ENCODE measurements at places on chromosomes 6 and 20.
A peak's percentile ranks its signal among the peaks of the same experiment; 100 is the strongest.

DNA sequence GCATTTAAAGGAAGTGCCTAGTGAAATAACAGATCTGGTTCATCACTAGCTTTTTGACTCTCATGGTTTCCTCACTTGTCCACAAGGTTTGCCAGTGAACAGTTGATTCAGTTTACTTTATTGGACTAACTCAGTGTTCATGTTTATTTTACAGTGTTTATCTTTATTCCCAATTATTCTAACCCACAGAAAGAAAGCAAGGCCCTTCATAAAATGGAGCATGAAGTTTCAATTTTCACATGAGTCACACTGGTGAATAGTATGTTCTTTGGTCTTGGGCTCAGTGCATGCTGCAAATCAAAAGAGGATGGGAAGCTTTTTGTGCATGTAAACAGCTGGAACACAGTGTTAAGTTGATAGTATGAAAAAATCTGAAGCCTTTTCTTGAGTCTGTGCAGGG, 217.6 kb upstream of the HDDC2 start:
- DNase-seq: no peak

GRCh38 chr6:19569563-19569962, 267.6 kb upstream of the ID4 start:
- no peak for DNase-seq

- DNase-seq: no peak
Observed at GRCh38 chr6:3805448-3806123, 43.6 kb upstream of the FAM50B start.

DNA sequence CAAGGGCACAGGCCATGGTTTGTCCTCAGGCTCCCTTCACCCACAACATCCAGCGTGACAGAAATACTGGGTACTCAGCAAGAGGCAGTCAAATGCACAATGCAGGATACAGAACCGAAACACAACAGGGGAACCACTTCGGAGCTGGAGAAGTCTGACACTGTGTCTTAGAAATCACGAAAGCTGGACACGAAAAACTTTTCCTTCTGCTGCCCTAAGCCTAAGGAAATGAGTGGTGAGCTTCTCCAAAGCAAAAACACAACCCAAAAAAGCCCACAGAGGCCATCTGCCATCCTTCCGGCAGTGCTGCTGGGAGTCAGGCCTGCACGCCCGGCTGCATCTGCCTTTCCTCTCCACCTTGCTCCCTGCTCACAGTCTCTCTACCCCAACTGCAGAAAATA, 106.3 kb downstream of the SLC23A2 start:
- no peak for DNase-seq

DNA sequence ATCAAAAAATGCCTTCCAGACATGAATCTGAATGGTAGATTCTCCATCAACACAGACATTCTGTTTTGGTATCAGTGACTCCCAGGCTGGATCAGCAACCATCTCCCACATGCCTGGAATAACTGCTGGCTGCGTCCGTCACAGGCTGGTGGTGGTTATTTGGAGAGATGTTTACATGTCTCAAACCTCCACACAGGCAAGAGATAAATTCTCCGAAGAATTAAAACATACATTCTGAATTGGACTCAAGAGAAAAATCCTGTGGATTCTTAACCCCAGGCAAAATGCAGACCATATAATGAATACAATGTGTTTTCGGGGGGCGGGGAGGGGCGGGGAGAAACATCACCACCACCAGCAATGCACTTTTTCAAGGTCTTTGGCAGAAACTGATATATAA, 108.2 kb downstream of the THBS2 start:
- no peak for DNase-seq

- DNase-seq: no peak
Observed at GRCh38 chr6:49764571-49765236, 20.5 kb upstream of the CRISP3 start.

GRCh38 chr6:3072798-3073197, 4.5 kb downstream of the RIPK1 start:
- DNase-seq: no peak

DNA sequence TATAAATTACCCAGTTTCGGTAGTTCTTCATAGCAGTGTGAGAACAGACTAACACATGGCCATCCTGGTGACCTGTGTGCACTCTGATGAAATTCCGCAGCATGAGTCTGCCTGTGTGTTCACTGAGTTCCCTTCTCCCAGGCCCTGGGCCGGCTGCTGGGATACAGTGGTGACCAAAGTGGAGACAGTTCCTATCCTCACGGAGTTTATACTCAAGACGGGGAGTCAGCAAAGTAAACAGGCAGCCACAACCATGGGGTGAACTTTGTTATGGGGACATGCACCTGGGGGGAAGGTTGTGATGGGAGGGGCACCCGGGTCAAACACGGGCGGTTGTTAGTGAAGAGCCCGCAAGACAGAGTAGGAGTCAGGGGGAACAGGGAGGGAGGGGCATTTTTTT, 202.0 kb downstream of the CDH4 start:
- DNase-seq: no peak

DNA sequence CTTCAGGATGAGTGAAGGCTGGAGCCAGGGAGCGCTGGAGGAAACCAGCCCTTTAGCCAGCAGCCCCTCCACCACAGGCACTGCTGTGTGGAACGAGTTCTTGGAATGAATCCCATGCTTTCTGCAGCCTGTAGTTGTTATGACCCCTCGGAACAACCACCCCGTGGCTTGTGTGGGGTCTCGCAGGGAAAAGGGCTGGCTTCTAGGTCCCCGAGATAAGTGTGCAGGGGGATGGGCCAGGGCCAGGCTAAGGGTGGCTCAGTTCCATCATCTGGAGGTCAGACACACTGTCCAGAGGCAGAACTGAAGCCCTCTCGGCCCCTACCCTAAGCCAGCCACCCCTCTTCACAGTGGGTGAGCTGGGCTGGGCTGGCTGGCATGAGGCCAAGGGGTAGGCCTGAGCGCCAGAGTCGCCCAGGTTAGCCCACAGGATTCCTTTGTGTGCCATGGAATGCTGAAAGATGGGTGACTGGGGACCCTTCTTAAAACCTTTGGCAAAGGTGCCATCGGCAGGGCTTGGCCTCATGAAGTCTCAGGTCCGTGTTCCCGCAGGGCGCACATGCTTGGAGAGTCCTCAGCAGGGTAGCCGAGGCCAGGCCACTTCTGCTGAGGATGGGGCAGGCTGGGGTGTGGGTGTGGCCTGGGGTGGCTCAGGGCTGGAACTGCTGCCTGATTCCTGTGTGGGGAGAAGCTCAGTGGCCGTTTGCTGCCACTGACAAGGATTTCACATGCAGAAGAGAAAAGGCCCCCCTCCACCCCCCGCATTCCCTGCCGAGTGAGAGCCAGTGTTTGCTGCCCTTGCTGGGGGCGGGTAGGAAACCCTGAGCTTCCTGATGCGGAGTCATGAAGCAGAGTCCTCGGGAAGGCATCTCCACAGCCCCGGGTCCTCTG, 24.6 kb downstream of the SPATA2 start:
- DNase-seq: no peak

DNA sequence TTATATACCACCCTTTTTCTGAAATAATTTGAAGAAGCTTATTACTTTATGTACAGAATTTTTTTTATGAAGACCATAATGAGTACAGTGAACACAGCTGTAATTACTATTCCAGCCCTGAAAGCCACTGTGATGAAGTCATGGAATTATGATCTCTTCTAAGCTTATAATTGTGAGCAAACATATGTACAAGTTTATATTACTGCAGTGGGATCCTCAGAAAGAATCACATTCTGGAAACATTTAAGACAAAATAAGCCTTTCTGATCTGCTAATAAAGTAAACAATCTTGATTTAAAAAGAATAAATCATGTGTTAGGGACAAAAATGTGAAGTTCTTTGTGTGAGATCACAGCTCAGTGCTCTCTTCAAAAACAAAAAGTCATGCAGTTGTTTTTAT, 560.4 kb downstream of the CD109 start:
- DNase-seq: no peak

DNA sequence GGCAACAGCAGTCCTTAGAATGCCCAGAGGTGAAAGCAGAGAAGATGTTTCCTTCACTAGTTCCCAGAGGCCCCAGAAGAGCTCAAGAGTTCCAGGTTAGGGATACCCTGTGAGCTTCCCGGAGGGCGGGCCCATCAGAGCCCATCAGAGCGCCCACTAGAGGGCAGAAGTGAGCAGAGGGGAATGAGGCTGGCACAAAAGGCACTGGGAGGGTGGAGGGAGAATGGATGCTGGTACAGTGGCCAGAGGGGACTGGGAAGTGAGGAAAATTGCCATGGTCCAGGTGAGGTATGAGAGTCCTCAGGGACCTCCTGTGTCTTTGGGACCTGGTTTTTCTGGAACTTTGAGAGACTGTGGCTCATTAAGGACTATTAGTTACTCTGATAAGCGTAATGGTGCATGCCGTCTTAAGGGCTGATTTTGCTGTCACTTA, 57.3 kb downstream of the LINC00237 start:
- peak; percentile 34 for DNase-seq

DNA sequence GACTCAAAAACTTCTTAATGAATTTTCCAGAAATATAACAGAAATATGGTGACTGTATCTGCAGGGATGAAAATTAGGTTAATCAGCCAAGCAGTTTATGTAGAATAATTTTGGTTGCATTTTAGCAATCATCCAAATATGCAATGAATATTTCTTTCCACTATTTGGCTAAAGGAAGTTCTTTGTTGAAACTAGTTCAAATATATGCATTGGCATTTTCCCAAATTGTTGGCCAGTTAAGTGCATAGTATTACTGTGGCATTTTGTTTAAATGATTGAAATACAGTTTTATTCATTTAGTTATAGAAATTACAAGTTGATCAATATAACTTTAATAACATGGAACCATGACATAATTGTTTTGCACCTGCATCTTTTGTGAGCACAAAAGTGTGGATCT, 115.5 kb downstream of the DOK5 start:
- DNase-seq: no peak

DNA sequence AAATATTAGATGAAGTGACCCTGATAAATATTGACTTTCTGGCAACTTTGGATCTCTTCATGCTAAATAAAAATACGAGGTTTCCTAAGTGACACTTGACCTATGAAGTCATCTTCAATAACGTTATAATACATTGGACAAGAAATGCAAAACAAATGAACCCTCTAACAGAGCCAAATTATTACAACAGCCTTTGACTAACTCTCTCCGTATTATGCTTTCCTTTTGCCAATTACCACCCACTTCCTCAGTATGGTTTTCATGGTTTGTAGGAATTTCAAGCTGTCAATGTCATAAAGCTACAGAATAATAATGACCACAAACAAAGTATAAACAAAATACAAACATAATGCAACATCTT, 210.5 kb downstream of the MOXD1 start:
- no peak for DNase-seq

DNA sequence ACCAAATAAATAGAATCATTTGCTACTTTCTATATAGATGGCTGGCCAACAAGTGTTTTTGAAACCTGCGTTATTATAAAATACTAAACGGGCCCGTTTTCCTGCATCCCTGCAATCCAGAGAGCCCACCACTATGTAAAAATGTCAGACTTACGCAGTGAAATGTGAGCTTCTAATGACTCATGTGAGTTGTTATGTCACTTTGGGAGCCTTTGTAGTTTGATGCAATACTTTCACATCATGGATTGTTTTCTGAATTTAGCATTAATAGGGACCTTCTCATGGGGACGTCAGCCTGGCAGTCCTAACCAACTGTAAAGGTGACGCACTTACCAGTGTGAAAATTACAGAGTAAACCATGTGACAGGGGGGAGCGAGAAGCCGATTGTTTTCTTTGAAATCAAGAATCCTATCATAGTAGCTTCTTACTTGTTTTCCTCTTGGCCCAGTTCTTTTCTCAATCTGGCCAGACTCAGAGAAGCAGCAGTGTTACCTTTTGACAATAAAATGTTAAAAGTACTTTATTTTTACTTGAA, 75.3 kb downstream of the SSR1 start:
- no peak for DNase-seq

DNA sequence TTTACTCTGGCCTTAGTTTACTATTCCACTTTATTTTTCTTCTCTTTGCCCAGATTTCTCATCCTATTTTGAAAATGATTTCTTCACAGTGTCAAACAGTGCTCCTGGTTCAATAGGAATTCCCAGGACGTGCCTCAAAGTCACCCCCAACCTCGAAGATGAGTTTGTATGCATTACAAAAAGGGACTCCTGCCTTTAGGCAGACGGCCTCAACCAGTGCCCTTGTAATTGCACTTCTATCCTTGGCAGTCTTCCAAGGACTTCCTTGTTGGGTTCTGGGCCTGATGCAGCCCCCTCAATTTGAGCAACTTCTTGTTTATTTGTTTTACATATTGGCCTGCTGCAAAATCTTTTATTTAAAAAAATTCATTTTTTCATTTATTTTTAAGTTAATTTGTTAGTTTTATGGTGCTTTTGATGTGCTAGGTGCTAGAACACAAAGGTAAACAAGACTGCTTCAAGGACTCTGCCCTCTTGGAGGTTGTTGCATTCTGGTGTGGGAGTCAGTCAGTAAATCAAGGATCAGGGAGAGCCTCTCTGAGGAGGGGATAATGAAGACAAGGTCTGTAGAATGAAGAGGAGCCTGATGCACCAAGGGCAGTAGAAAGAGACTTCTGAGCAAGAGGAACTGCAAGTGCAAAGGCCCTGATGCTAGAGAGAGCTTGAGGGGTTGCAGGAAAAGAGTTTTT, 181.5 kb upstream of the LAMP5 start:
- DNase-seq: peak; percentile 37

DNA sequence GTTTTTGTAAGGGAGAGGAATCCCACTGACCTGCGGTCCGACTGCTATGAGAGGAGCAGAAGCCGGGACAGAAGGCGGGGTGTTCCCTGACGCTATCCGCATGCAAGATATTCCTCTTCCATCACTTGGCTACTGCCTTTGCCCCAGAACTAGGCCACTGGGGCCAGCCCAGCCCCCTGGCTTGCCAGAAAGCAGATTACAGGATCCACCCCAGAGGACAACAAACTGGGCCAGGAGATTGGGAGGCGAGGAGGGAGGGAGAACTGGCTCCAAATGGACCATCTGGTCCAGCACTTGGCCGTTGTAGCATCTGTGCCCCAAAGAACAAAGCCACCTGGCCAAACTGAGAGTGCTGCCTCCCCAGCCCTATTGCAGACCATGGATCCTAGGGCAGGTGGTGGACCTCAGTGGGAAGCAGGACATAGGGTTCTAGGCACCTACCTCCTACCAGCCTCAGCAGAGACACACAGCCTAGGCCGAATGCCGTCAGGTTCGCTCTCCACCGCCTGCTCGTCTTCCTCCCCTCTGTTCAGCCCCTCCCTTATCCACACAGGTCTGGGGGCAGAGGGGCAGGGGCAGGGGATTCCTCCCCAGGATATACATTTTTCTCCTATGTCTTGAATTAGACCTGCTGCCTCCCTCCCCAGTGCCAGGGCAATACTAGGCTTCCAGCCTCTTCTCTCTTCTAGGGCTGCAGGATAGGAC, 4.0 kb downstream of the MDGA1 start:
- no peak for DNase-seq

Data from LoVo (cell line).